ENCODE measurements at places on chromosomes 3 and 15. TPM values are rescaled to one million over a fixed set of nuclear protein-coding genes. Genes with fewer than 3 reads are reported as not detected.

DNA sequence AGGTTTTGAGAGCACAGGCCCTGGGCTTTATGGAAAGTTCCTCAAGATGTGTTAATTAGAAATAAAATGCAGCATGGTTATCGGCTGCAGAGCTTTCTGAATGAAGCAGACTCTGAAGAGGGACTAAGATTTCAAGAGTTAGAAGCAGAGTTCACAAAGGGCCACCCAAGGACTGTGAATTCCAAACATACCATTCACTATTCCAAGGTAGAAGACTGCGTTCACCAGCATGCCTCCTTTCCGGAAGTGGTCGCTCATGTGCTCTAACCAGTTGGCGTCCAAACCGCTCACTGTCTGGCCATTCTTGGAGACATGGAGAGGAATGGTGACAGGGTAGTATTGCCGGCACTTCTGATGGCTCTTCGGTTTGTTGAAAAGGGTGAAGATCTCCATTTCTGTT, 104.9 kb downstream of the OXNAD1 start:
- DNase-seq, result no peak

DNA sequence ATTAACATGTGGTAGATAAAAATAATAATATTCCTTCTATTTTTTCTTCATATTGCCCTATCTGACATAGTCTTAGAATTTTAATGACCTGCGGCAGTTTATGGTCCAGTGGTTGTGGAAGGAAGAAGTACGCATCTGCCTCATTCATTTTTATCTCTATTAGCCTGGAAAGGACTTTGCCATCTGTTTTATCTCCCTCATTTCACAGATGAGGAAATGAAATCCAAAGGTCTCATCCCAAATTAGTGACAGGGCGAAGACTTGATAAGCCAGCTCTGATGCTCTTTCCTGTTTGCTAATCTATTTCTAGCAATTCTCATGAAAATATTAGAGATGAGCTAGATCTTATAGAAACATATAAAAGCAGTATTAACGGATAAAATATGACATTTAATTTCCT, 113.3 kb downstream of the KLHL25 start:
- DNase-seq, result no peak

DNA sequence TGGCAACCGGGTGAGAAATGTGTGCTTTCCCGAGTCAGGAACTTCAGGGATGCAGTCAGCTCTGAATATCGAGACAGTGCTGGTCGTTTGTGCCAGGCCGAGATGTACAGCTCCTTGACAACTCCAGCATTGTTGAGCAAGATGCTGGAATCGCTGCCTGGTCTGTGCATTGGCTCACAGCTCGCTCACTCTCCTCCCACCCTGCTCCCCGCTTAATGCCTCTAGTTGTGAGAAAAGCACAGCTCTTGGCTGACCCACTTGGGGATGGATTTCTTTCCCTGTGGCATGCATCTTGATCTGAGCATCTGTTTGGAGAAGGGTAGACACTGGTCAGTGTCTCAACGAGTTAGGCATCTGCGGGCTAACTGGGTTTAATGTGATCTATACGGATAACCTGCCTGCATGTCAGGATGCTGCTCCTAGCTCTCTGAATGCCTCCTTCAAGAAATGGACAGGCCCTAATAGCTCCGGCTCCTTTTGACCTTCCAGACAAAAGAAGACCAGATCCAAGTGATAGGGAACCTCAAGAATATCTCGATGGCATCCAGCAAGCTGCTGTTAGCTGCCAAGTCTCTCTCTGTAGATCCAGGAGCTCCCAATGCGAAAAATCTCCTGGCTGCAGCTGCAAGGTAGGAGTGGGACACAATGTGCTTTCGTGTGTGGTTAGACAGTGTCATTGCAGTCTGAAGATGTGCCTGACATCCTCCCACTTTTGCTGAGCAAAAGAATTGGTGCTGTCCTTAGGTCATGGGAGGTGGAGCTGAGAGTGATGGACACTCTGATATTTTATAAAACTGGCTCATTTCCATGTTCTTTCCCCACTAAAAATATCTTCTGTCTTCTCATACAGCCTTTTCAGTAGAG, 302.2 kb upstream of the TPM1 start:
- DNase-seq, result no peak

The HTR3E gene
- not detected for total RNA-seq

The LNP1 gene
- 1.8 TPM for total RNA-seq

GRCh38 chr15:54803134-54803808, 393.5 kb downstream of the RSL24D1 start:
- DNase-seq, result peak; percentile 29

DNA sequence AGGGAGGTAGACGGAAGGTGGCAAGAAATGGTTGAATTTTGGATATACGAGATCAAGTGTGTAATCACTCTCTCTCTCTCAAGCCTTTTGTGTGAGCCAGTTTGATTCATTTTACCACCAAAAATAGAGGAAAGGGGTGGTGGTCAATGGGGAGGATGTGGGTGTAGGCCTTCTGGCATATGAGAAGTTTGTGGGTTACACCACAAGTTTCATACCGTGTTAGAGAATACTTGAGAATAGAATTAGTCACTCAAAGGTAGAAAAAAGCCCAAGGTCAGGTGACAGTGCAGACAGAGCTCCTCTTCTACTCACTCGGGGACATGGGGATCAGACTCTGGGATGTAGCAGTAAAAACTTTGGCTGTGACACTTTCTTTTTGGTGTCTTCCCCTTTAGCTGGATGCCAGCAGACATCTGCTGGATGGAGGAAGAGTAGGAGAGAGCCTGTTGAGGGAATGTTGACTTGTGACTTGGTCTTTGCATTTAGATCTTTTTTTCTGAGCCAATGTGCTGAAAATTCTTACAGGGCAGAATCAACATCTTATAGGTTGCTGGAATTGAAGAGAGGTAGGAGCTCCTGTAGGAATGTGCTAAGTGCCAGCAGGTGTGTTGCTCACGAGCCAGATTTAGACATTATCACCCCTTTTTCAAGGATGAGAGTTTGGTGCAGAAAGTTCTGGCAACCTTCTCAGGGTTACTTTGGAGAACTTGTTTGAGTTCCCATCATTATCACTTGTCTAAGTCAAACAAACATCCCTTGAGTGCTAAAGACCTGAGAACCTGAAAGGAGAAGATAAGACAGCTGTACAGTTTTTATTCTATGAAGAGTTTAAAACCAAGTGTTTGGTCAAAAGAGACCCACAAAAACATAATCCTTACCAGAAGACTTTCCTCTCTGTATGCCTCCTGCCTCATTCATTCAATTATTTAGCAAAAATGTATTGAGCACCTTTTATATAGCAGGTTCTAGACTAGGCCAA, 43.9 kb upstream of the RYK start:
- DNase-seq, result no peak

The SLC28A1 gene
- total RNA-seq, result 0.17 TPM

The LSAMP gene
- 0.90 TPM for total RNA-seq

GRCh38 chr15:49887659-49888322, 231.2 kb downstream of the ATP8B4 start:
- DNase-seq, result no peak

- no peak for DNase-seq
Observed at GRCh38 chr3:156820692-156821080, 5.5 kb upstream of the LEKR1 start.

- DNase-seq, result no peak
Observed at GRCh38 chr15:41982133-41982930, 10.0 kb upstream of the EHD4 start.

The C2CD4B gene
- total RNA-seq, result 18.8 TPM

DNA sequence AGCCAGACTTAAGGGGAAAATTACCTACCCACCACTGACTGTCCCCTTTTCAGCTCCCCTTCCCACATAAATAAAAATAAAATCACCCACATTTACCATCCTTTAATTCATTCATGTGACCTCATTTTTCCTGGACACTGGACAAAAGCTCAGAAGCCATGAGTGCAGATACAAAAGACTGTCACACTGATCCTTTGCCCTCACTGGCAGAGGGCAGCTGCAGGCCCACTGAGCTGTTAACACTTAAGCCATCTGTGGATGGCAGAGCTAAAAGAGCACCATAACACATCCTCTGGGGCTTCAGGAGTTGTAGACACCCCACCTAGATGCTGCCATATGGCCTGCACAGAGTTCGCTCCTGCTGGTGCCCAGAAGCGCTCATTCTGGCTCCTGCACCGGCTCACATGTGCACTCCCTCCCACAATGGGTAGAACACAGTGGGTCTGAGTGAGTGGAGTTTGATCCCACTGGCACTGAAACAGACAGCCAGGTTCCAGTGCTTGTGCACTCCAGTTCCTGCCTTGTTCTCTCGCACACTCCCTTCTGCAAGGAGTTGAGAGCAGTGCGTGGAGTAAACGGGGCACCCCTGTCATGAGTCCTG, 38.8 kb downstream of the EDC3 start:
- DNase-seq, result no peak

- DNase-seq, result peak; percentile 44
Observed at GRCh38 chr3:186784820-186785494, 1.6 kb downstream of the EIF4A2 start.

The DISP2 gene
- total RNA-seq, result 1.1 TPM

The SMAD6 gene
- total RNA-seq, result 58.6 TPM

Data from Calu3 (cell line).